ENCODE measurements at places on chromosomes 4 and X.

GRCh38 chr4:189838821-189839497 lies 101.7 kb upstream of the FRG1 start:
- DNase-seq: no peak

DNA sequence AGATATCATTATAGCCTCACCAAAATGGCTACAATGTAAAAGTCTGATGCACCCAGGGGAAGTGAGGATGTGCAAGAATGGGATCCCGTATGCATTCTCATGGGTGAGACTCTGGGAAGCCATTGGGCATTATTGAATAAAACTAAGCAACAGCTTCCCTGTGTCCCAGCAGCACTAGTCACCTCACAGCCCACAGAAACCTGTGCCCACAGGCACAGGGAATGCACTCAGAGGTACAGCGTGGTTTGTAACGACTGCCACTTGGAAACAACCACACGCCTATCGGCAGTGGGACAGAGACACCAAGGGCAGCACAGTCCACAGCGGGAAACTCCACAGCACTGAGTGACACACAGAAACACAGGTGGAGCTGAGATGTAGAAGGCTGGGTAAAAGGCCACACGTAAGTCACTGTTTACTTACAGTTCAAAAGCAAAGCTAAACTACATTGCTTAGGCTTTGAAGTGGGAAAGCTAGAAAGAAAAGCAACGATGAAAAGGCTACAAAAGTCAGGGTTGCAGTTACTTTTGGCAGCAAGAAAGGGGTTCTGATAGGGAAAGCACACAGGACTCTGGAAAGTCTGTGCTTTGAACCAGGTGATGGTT lies 69.2 kb downstream of the HAUS3 start:
- DNase-seq: no peak

DNA sequence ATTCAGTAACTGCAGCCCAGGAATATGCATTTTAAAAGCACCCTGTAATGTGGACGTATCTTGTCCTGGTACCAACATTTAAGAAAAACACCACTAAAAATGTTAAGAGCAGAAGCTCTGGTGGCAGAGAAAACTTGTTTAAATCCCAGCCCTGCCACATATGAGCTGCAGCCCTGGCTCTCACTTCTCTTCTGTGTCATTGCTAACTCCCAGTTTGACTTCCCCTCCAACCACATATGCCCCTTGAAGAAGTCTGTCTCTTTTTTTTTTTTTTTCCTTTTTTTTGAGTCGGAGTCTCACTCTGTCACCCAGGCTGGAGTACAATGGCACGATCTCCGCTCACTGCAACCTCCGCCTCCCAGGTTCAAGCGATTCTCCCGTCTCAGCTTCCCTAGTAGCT lies 14.8 kb downstream of the LHFPL1 start:
- DNase-seq: no peak

- no peak for DNase-seq
Observed at GRCh38 chrX:29687687-29688086, 527.7 kb upstream of the MAGEB2 start.

DNA sequence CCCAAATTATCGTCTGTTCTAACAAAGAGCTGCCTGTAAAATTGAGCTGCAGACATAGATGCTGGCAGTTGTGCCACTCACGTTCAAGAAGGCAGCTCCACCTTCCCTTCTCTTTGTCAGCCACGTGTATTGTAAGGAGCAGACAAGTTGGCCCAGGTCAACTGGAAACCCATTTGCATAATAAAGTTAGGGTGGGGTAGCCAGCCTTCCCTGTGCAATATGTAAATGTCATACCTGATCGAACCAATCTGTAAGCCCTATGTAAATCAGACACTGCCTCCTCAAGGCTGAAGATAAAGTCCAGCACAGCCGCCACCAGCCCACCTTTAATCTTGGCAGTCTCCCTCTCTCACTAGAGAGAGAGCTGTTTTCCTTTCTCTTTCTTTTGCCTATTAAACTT lies 117.2 kb downstream of the TMEM144 start:
- DNase-seq: no peak

All from stimulated activated CD8-positive, alpha-beta memory T cell treated with anti-CD3 and anti-CD28 coated beads, Interleukin-15, amount 100 ng/mL, for 4 hours (primary cell).